ENCODE measurements at places on chromosomes 6 and 20. TPM values are rescaled to one million over a fixed set of nuclear protein-coding genes. Genes with fewer than 3 reads are reported as not detected.

- no peak for DNase-seq
These were observed 75.3 kb downstream of the AIG1 start for GRCh38 chr6:143135797-143136561.

GRCh38 chr6:13474360-13474759 is 13.0 kb downstream of the GFOD1 start:
- no peak for DNase-seq

PSORS1C2 gene
- total RNA-seq, result 28.5 TPM

CMTR1 gene
- total RNA-seq, result 65.7 TPM

SLC12A5 gene
- total RNA-seq, result not detected

C20orf144 gene
- total RNA-seq, result not detected

TREM1 gene
- total RNA-seq, result 2.2 TPM

Measured in suprapubic skin (tissue), 4 donors.